GM10248 (cell line): ENCODE measurements at places on chromosomes 12 and 14.

- no peak for DNase-seq
These were observed 1058.4 kb downstream of the LRFN5 start for GRCh38 chr14:42665083-42665482.

- no peak for DNase-seq
These were observed 38.1 kb downstream of the GCH1 start for GRCh38 chr14:54864526-54864925.

- no peak for DNase-seq
These were observed 73.3 kb upstream of the PLEKHG7 start for GRCh38 chr12:92629349-92630065.

DNA sequence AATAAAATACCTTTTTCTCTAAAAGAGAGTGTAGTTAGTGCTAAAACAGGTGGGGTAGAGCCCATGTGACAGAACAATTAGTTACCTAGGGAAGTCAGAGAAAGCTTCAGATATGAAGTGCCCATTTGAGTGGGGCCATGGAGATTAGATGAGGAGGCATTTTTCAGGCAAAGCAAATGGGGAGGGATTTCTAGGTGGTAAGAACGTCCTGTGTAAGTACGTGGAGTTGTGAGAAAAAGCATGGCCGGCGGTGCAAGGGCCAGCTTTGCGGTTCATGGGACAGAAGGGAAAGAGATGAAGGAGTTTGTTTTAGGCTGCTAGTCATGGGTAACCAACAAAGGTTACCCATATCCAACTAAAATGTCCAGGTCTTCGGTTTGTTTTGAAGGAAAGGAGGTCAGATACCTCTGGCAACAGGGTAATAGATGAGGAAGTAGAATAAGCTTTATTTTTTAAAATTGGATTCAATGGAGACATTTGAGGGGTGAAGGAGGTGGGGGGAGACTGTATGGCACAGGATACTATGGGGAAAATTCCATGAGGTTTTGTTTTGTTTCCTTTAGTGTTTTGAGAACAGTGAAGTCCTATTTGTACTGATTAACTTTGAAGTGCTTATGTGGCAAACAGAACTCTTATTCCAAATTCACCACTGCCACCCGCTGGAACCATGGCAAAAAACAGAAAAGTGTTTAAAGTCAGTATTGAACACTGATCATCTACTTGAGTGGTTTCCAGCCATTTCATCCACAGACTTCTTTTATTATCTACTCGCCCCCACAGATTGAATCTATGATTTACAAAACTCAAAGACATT, 10.0 kb upstream of the SNRPF start:
- DNase-seq = no peak

DNA sequence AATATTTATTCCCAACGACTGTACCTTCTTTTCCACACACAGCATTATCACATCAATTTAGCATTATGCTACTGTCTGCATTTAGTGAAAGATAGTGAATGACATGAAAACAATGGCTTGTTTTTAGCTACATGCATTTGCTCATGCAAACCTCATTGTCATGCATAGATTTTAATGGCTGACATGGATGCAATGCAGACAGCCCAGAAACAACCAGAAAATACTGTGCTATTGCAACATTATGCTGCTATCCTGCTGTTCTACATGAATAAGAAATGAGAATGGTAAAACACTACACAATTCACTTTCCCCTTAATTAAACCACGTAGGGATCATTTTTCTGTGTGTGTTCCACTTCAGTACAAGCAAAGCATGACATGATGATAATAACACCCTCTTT, 90.8 kb downstream of the LIN7A start:
- DNase-seq = no peak

- no peak for DNase-seq
These were observed 29.3 kb upstream of the TMCC3 start for GRCh38 chr12:94679554-94680195.

DNA sequence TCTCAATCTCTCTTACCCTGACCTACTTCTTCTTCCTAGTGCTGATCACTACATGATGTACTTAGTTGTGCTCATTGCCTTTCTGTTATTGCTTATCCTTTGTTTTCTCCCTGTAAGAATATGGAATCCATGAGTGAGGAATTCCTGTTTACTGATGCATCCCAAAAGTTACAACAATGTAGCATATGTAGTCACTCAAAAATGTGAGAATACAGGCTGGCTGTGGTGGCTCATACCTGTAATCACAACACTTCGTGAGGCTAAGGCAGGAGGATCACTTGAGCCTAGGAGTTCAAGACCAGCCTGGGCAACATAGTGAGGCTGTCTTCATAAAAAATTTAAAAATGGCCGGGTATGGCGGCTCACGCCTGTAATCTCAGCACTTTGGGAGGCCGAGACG, 8.0 kb upstream of the WDR20 start:
- DNase-seq = no peak

GRCh38 chr12:13253966-13254760, 57.6 kb downstream of the EMP1 start:
- DNase-seq = no peak

DNA sequence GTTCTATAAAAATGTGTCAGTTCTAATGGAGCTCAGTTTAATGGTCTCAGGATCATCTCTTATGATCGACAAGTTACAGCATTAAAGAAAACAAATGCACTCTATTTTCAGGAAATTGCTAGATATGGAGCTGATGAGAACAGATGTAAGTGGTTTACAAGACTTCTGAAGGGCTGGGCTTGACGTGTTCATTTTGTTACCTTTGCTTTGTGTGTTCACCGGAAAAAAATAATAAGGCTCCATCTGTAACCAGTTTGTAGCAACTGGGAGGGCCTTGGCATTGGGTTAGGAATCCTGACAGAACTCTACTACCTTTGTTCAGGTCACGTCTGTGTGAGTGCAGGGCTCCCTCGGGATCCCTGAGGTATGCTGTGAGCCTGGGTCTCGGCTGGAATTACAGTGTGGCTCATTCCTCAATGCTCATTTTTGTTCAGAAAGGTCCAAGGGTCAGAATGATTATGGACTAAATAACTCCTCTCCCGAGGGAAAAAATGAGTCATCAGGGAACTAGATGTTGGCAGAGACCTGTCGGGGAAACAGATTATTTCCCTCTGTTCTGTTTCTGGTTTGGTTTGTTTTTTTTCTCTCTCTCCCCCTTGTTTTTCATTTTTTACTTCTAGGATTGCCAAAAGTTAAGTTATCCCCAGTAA, 158.0 kb downstream of the SLC5A8 start:
- DNase-seq = no peak

- peak; percentile 34 for DNase-seq
These were observed 197.5 kb upstream of the TMEM132C start for GRCh38 chr12:128069359-128069997.
